ENCODE measurements at places on chromosomes 3 and 15.

GRCh38 chr3:6204891-6205290 lies 656.0 kb upstream of the GRM7 start:
- DNase-seq: no peak

GRCh38 chr15:65532738-65533051 lies 2.4 kb downstream of the HACD3 start:
- peak; percentile 79 for DNase-seq

DNA sequence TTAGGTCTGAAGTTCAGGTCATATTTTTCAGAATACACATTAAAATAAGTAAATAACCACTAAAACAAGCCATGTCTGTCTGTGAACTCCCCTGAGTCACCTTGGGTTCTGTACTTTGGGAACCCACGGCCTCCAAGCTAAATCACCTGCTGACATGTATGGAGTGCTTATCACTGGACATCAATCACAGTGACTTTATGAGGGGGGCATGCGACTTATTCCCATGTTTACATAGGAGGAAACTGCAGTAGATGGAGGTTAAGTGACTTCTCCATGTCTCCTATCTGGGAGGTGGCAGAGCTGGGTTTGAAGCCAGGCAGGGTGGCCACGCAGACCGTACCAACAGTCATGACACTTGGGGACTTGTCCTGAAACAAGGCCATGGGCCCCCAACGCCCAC lies 8.1 kb downstream of the ITIH4 start:
- DNase-seq: no peak

- DNase-seq: no peak
These were observed 7.8 kb downstream of the KNG1 start for GRCh38 chr3:186724911-186725310.

DNA sequence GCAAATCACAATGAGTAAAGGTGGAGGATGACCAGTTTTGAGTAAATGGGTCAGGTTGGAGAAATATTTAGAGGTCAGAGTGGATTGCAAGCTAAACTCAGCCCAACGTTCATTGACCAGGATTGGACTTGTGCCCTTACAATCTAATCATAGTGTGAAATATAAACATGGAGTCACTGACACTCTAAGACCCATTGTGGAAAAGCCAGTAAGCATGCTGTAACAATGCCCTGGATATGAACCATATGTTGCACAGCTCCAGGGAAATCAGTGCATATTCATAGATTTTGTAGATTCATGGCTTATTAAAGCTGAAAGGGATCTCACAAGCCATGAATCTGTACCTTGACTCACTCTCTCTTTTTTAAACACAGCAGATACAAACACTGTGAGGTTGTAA lies 660.2 kb upstream of the LMCD1 start:
- DNase-seq: no peak

GRCh38 chr15:40751745-40752144 lies 3.3 kb downstream of the RMDN3 start:
- no peak for DNase-seq

- no peak for DNase-seq
These were observed 50.5 kb downstream of the SRGAP3 start for GRCh38 chr3:9198899-9199335.

DNA sequence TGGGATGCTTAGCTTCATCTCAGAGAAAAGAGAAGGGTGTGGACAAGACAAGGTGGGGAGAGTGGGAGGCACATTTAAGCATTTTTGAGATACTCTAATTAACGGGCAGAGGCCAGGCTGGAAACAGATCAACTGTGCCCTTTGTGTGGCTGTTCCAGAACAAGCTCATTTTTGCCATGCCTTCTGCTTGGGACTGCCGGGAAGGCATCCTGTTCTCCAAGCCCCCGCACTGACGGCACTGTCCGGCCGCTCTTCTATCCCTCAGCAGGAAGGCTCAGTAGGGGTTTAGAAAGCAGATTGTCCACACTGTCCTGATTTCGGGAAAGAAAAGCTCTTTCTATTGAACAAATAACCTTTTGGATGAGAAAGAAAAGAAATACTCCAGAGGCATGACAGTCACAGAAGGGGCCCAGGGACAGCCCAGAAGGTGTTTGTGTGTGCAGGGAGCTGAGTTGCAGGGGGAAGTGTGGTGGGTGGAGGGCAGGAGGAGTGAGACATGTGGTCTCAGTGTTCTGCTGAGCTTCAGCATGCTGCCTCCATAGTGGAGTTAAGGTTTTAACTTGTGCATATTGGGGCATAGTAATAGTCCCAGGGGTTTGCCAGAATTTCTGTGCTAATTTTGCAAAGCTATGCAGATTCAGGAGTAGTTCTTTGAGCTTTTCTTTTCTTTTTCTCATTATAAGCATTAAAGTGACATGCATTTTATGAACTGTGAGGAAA lies 27.3 kb downstream of the SV2B start:
- DNase-seq: no peak

Data from HepG2 (cell line).